NCI-H2081 treated with DMSO at 0.1 percent for 48 hours (cell line): ENCODE measurements at places on chromosomes 12 and 14.

DNA sequence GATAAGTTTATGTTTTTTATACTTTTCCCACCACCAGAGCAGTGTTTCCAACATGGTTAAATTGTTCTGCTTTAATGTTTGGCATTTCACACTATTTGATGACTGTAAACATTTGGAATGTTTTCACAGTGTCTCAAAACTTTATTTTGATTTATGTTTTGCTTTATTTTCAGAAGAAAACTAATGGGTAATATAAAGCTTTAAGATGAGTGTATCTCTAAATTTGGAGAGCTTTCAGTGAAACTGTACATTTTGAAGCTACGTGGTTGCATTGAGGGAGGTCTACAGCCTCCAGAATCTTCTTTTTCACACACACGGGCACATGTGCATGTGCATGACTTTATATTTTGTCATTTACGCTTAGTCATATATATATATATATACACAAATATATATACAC lies 10.7 kb downstream of the BICD1 start:
- no peak for DNase-seq

DNA sequence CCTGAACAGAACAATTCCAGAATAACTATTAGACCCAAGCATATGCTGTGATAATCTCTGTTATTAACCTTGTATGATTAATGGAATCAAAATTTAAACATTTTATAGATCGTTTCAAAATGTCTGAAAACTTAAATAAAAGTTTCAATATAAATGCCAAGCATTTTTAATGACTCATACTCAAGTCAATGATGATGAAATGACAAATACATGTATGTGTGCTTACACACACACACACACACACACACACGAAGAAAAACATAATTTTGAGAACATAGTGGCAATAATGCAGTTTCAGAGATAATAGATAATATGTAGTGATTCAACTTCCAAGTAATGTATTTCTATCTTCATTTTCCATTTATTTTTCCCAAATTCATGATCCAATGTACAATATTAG lies 384.9 kb upstream of the FOXG1 start:
- no peak for DNase-seq

- DNase-seq = no peak
Observed at GRCh38 chr12:578748-579419, 84.4 kb downstream of the NINJ2 start.

GRCh38 chr12:11648514-11649412 lies 711 bp upstream of the ETV6 start:
- DNase-seq = peak; percentile 67

- DNase-seq = no peak
Observed at GRCh38 chr12:6370576-6370935, 4.8 kb downstream of the SCNN1A start.

GRCh38 chr12:113796852-113797534 lies 169.1 kb downstream of the RBM19 start:
- DNase-seq = no peak

- no peak for DNase-seq
Observed at GRCh38 chr12:15599266-15600037, 189.7 kb downstream of the EPS8 start.

DNA sequence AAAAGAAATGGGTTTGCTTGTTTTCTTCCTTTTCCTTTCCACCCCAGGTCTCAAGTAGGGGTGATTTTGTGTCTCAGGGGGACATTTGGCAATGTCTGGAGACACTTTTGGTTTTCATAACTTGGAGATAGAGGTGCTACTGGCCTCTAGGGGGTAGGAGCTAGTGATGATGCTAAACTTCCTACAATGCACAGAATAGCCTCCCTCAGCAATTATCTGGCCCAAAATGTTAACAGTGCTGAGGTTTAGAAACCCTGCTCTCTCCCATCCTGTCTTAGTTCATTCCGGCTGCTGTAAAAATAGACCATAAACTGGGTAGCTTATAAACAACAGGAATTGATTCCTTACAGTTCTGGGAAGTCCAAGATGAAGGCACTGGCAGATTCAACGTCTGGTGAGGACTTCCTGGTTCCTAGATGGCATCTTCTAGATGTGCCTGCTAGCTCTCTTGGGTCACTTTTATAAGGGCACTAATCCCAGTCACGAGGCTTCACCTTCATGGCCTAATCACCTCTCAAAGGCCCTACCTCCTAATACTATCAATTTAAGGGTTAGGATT lies 7.4 kb upstream of the GAS2L3 start:
- no peak for DNase-seq

GRCh38 chr14:68928770-68929550 lies 50.1 kb downstream of the ACTN1 start:
- no peak for DNase-seq

GRCh38 chr12:71014180-71014785 lies 93.7 kb upstream of the PTPRR start:
- DNase-seq = no peak

DNA sequence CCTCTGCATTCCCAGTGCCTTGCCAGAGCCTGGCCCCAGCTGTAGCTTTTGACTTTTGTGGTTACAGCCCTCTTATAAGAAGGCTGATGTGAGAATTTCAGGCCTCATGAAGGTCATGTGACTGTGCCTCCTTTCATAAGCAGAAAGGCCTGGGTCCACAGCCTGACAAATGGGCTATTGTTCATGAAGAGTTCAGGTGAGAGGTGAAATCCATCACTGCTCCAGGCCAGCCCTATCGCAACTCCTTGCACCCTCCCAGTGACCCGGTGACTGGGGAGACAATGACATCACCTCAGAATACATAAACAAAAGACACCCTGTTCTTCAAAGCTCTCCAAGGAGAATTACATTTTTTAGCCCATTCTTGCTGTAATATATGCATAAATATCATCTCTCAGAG lies 321.5 kb downstream of the PCNX1 start:
- DNase-seq = no peak

- DNase-seq = no peak
Observed at GRCh38 chr12:42162193-42162592, 17.5 kb upstream of the GXYLT1 start.

DNA sequence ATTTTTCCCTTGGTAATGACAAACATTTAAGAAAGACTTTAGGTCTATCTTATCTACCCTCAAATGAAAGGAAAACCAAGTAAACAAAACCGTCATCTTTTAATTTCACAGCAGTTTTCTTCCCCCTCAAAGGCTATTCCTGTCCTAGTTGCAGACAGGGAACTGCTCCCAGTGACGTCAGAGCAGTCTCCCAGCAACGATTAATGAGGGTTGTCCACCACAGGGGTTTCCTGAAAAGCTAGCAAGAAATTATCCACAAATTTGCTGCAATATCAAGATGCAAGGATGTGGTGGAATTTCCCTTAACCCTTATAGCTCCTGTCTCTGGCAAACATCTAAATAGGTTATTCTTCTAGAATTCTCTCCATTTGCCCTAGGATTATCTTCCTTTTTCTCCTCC lies 89.1 kb upstream of the STAC3 start:
- no peak for DNase-seq

DNA sequence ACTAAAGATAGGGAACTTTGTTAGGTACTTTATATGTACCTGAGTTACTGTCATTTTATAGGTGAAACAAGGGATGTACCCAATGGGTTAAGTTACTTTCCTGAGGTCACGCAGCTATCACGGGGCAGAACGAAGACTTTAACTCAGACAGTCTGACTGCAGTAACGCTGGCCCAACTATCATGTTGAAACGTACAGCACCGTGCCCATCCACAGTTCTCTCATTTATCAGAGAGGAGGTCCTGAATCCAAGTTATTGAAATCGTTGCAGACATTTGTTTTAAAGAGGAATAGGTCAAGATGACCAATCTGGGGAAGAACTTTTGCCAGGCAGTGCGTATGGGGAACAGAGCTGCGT lies 587 bp upstream of the C12orf75 start:
- no peak for DNase-seq

GRCh38 chr12:82862876-82863649 lies 176.4 kb downstream of the TMTC2 start:
- no peak for DNase-seq

- no peak for DNase-seq
Observed at GRCh38 chr12:96368233-96368632, 32.0 kb downstream of the CDK17 start.

DNA sequence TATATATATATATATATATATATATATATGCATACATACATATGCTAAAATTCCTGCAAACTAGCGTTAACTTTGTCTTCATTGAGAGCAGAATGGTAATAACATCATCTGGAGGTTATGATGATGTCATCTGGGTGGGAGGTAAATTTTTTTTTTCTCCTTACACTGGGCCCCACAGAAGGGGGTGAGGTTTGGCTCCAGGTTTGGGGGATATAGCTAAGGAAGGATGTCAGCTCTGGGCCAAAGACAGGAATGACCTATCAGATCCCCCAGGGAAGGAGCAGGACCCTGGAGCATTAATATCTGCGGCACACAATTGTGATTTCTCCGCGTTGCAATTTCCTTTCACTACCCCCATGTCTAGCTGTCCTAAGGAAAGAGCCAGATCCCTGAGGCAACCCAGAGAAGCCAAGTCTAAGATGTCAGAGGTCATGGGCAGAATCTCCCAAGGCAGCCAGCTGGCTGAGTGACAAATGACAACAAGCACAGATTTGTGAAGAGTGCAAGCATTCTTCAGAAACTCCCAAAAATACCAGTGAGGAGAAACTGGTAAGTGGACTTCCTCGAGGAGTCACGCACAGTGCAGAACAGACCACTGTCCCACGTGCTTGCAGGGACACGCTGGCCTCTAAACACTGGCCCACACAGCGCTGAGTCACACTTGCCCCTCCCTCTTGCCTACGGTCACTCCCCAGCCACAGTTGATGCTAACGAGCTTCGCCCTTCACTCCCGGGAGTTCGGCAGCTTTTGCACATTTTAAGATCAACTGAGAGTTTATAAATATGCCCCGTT lies 9.9 kb downstream of the UBC start:
- DNase-seq = no peak
